ENCODE measurements at places on chromosomes 7 and 10.

DNA sequence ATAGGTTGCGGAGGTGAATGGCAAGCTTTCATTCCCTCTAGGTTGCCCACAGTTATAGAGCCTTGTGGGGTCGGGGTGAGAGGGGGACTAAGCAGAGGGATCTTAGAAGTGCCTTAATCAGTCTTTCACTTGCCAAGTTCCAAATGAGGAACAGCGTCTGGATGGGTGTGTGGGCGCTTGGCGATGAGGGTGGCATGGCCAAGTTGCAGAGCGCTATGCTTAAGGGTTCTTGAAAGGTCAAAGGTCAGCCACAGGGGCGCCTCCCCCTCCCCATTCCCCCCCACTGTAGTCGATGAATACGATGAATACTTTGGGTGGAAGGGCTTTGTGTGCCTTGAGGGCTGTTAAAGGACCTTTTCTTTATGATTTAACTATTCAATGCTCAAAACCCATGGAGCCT, 185.0 kb downstream of the TCF7L2 start:
- DNase-seq: no peak

- DNase-seq: no peak
Measured at GRCh38 chr7:25254604-25255003, 26.3 kb upstream of the NPVF start.

- DNase-seq: no peak
Measured at GRCh38 chr10:3132036-3133025, 40.3 kb downstream of the PITRM1 start.

DNA sequence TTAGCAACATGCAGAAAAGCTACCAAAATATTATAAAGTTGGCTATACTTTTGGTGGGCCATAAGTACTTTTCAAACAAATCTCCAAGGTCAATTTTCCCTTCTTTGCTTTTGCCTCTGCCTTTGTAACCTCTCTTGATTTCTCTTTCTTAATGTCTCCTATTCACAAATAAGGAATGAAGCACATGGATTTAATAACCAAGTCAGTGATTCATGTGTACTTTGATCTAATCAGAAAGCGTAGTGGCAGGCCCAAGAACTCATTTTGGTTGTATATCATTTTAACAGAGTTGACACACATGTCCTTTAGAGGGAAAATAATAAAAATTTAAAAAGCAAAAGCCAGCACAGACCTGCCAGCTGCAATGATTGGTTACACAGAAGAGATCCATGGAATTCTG, 93.7 kb downstream of the FZD1 start:
- no peak for DNase-seq

Measured in substantia nigra (tissue), 51 donors.